ENCODE measurements at places on chromosomes 13 and 19.
A peak's percentile ranks its signal among the peaks of the same experiment; 100 is the strongest.

- no peak for DNase-seq
These were observed 92.0 kb downstream of the KCNRG start for GRCh38 chr13:50107205-50107604.

- DNase-seq = no peak
These were observed 44.5 kb upstream of the SPACA7 start for GRCh38 chr13:112331675-112332074.

- DNase-seq = peak; percentile 40
These were observed 330.3 kb upstream of the MIR17HG start for GRCh38 chr13:91017031-91017668.

- no peak for DNase-seq
These were observed 199.0 kb downstream of the KATNAL1 start for GRCh38 chr13:30108216-30108912.

DNA sequence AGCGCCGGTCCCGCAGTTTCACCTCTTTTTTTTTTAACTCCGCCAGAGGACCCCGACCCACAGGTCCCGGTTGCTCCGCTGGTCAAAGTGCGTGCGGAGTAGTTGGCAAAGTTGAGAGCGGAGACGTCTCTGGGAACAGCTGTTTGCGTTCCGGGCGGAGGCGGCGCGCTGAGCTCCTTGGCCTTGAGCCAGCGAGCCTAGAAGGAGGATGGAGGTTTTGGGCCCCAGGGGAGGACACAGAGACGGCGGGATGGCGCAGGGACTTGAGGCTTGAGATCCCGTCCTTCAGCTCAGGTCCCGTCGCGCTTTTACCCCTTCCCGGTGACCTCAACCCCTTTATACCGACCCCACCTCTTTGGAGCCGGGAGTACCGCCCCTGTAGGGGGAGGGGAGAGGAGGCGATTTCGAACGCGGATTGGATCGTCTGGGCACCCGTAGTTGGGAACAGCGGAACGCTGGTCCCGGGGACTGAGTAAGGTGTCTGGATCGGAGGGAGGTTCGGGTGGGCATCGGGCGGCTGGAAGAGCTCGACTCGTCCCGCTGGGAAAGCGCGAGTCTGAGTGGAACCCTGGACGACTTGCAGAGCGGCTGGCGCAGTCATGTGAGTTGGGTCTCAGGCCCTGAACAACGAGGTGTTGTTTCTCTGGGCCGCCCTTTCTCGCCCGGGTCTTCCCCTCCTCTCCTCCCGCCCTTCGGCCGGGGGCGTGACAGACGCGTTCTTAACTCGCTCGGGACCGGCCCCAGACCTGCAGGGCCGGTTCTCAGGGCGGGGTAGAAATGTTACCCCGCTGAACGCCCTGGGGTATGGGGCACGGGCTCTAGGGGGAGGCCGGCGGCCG lies at the start of gene WBP4:
Gene WBP4 (plus strand): TSS at position 435 of the 839 bp plus-strand sequence. CDS start 165 bp downstream, at position 600.
- peak; percentile 75 for DNase-seq

GRCh38 chr19:46919324-46919723 lies 58.5 kb downstream of the ARHGAP35 start:
- no peak for DNase-seq

DNA sequence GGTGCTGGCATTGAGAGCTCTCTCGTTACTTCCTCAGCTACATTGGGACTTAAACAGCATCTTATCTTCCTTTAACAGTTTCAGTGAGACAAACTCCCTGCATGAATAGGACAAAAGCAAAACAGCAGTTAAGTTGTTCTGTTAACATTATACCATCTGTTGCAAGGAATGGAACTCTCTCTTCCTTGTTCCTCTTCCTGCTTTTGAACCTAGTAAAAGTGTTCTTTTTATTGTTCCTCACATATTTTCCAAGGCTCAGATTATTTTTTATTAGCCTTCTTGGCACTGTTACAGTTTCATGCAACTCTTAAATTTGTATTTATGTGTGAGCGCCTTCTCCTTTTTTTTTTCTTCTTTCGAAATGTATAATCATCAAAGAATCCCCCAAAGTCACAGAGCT lies 202.6 kb upstream of the UFM1 start:
- no peak for DNase-seq

GRCh38 chr13:34172048-34172447 lies 354.1 kb downstream of the RFC3 start:
- no peak for DNase-seq

DNA sequence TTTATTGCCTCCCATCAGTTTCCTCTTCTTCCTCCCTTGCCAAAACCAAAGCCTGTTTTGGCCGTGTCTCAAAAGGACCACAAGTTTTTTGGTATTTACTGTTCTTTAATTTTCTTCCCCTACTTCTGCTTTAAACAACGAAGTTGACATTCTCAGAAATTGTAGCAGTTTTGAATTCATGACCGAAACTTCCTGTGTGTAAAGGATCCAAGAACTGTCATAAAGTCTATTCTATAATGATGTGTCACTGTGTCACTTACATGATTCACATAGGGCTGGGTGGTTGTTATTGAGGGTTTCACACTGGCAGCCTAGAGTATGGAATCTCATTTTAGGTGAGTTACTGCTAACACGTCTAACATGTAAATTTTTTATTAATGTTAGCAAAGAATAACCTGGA lies 741.0 kb upstream of the KLHL1 start:
- no peak for DNase-seq

DNA sequence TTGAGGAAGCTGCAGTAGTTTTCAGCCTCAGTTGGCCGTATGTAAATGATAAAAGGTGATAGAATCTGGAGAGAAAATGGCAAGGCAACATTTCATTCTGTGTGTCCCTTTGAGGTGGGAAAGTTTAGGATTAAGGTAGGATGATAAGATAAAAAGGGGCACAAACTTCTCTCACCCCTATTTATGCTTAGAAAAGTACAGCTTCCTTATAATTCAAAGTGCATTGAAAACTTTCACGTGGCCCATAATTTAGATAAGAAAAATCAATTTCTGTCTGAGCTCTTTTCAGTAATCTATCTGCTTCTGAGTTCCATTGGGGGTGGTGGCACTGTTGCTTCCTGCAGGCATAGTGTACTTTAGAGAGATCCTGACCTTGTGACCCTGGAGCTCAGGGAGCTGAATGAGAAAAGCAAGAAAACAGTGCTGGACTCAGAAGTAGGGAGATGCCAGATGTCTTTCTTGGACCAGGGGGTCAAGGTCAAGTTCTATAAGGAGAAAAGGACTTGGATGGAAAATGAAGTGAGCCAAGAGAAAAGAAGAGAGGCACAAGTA lies 187.3 kb downstream of the NDFIP2 start:
- no peak for DNase-seq

DNA sequence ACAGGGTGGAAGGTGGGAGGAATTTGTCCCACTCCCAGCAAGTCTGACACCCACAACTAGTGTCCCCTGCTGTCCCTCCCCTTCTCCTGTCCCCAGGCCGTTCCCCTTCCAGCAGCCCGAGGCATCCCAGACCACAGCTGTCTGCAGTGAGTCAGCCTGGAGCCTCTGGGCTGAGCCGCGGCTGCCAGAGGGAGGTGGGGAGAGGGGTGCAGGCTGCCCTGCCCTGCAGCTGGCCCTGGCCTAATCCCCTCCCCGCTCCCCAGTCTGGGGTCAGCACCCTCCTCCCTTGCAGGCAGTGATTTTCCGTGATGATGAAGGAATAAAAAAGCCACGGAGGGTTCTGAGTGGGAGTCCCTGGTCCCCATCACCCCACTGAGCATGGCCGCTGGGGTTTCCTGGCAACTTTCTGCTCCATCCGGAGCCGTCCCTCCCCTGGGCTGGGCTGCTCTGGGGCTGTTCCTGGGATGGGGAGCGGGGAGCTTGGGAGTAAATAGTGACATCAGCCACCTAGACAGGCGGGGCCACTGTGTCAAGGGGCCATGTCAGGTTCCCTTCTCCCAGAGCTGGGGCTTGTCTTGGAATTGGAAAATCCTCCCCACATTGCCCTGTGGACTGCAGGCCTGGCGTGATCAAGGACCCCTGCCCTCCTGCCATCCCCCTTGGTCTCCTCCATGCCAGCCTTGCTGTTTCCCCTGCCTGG lies 16.8 kb downstream of the SPC24 start:
- peak; percentile 87 for DNase-seq

- no peak for DNase-seq
These were observed 310.6 kb downstream of the DCT start for GRCh38 chr13:94168783-94169453.

DNA sequence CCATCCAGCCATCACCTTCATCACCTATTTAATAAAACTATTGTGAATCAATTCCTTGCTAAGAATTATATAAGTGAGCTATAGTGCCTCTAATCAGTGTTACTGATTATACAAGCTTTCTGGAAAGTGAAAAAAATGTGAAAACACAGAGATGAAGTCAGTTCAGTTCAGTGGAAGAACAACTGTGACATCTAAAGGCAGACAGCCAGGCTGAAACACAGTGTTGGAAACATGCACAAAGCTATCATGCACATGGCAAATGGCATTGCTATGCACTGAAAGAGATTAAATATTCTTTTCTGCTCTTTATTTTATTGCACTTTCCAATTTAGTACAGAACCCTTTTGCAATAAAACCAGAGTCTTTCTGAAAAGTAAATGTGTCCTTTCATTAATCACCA lies 294.0 kb downstream of the RBM26 start:
- no peak for DNase-seq

- no peak for DNase-seq
These were observed 6.2 kb downstream of the SPRY2 start for GRCh38 chr13:80334597-80335260.

DNA sequence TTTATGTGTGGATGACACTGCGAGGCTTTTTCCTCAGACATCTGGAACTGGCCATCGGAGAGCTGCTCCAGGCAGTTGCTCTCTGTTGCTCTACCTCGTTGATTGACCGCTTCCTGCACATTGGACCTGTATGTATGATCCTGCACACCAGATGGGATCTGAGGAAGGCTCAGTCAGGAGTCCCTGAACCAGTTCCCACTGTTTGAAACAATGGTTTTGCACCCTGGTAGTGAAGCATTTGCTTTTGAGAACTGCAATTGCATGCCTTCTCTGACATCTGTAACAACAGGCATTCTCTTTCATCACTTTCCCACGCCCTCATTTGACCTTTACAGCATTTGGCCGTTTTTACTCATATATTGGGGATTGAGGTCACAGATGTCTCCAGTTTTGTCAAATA lies 61.1 kb upstream of the NPAS1 start:
- DNase-seq = no peak

DNA sequence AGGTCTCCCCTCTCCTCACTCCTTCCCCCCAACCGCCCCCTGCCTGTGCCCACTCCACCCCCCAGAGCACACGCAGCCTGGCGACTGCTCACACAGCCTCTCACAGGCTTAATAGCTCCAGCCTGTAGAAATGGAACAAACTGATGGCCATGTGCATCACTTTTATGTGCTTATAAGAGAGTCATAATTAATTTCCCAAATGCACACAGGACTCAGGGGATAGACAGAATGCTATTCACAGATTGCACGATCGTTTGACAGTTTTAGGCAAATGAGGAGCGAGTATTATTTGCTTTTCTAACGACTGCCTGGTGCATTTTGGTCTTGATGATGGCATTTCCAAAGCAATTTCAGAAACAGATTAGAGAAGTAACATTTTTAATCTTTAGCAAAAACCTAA lies 97.7 kb upstream of the VSTM2B start:
- no peak for DNase-seq

GRCh38 chr19:44823373-44823698 lies 14.4 kb downstream of the BCAM start:
- DNase-seq = no peak

DNA sequence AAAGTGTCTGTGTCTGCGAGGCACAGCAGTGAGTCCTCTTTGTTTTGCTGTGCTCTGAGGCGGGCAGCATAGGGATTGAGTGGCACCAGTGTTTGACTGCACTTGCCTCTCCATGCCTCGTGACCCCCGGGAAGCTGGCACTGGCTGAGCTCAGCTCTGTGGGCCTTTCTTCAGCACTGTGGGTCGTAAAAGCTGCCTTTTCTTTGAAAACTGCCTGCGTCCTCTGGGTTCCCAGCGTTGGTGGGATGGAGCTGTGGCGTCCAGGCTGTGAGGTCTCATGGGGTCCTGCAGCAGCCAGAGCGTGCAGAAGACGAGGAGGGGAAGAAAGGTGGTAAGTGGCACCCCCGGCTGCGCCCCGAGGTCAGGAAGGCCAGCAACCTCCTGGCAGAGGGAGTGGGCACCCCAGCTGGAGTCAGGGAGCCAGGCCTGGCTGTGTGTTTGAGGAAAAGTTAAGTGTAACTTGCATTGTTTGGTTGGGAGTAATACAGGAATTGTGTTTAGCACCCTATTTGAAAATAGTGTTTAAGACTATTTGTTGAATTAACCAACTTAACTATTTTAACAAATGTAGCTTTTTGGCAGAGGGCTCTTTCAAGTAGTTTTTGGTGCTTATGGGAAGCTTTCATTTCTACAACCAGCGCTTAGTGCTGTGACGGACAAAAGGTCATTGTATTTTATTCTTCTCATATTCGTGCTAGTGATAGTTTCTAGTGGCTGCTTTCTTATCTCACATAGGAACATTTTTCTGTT lies 79.3 kb upstream of the TEX29 start:
- no peak for DNase-seq

DNA sequence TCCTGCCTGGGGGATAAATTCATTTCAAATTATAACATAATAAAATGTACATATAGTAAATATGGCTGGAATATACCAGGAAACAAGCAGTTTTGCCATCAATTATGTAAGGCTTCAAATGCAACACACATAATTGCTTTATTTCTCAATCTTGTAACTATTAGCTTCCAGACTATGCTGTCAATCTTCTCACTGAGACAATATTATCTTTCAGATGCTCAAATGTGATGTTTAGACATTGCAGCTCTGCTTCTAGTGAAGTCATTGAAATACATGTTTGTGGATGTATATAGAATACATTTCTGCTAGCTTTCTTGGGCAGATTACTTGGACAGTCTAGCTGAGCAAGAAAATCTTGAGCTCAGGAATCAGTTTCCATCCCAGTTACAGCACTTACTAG lies 454.4 kb downstream of the TDRD3 start:
- DNase-seq = no peak

DNA sequence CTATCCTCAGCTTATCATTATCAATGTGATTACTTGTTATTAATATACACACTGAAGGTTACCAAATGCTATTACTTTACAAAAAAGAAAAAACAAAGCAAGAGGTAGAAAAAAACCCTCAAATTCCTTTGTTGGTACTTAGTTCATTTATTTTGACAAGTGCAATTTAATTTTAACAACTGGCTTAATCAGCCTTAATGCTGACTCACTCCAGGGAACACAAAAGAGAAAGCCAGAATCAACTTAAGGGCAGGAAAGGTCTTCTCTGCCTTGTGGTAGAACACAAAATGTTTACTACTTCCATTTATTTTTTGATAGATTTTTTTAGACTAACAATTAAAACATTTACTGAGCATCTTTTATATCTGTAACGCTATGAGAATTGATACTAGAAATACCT lies 417.1 kb downstream of the PCDH17 start:
- DNase-seq = no peak

DNA sequence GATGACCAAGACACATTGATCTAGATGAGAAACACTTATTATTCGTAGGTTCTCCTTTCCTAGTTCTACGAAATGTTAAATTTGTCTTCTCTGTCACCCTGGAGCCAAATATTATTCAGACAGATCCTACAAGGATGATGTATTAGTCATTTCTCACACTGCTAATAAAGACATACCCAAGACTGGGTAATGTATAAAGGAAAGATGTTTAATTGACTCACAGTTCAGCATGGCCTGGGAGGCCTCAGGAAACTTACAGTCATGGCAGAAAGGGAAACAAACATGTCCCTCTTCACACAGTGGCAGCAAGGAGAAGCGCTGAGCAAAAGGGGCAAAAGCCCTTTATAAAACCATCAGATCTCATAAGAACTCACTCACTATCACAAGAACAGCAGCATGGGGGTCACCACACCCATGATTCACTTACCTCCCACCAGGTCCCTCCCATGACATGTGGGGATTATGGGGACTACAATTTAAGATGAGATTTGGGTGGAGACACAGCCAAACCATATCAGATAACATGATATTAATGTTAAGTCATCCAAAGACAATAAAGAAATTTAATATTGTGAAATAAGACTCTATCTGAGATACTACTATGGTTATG lies 1248.8 kb upstream of the SLC10A2 start:
- no peak for DNase-seq
